ENCODE measurements at places on chromosomes 3 and 15.

GRCh38 chr3:169120928-169121327 lies 542.6 kb downstream of the MECOM start:
- H3K36me3 ChIP-seq, result no peaks in the 10 kb centered on the region
- peaks cover 3% of the 10 kb centered on the region for H3K27me3 ChIP-seq
- no peaks in the 10 kb centered on the region for H3K4me1 ChIP-seq
- DNase-seq, result no peak
- H3K4me3 ChIP-seq, result no peak overlapping the region

- no peak for DNase-seq
- no peak overlapping the region for H3K27ac ChIP-seq
- H3K4me1 ChIP-seq, result no peaks in the 10 kb centered on the region
- no peak overlapping the region for H3K4me3 ChIP-seq
Measured at GRCh38 chr3:40055361-40055760, 246.0 kb downstream of the MYRIP start.

GRCh38 chr3:45486136-45486535 lies 97.8 kb downstream of the LARS2 start:
- no peak for DNase-seq
- H3K4me3 ChIP-seq, result no peak overlapping the region
- H3K27me3 ChIP-seq, result no peaks in the 10 kb centered on the region
- peaks cover 38% of the 10 kb centered on the region for H3K36me3 ChIP-seq
- H3K4me1 ChIP-seq, result peaks cover under 1% of the 10 kb centered on the region
- H3K27ac ChIP-seq, result no peak overlapping the region

DNA sequence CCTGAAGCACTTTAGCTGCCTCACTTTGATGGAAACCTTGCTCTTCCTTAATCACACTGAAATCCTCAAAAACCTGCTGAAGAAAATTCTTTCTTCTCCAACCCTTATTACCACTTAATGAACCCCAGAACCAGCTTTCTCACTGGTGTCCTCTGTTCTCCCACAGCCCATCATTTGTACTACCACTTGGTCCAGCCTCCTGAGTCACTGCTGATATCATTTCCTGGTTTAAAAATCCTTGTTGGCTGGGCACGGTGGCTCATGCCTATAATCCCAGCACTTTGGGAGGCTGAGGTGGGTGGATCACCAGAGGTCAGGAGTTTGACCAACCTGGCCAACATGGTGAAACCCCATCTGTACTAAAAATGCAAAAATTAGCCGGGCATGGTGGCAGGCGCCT lies 418.6 kb upstream of the KCNMB2 start:
- H3K27ac ChIP-seq, result no peak overlapping the region
- peaks cover 3% of the 10 kb centered on the region for H3K36me3 ChIP-seq
- H3K4me3 ChIP-seq, result no peak overlapping the region

DNA sequence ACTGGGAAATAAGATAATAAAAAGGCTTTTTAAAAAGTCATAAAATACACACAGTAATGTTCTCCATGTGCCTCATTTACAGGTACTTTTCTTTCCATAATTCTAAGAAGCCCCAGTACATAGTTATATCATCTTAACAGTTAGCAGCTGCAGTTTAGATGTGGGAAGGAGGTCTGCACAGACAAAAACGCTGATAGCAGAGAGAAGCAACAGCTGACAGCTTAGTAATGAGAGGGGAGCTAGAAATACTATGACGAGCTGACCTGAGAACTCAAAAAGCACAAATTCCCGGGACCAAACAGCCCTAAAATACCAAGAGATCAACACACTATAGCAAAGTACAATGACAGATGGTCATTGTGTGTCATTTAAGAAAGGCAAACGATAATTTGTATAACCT lies 36.7 kb upstream of the ARHGEF3 start:
- peaks cover 6% of the 10 kb centered on the region for H3K36me3 ChIP-seq
- no peaks in the 10 kb centered on the region for H3K27me3 ChIP-seq
- no peak overlapping the region for H3K27ac ChIP-seq

GRCh38 chr3:112806903-112807302 lies 39.8 kb downstream of the CD200R1L start:
- H3K36me3 ChIP-seq, result peaks cover 2% of the 10 kb centered on the region
- H3K27ac ChIP-seq, result no peak overlapping the region
- H3K27me3 ChIP-seq, result no peaks in the 10 kb centered on the region

- H3K27ac ChIP-seq, result peak overlapping the region; percentile 36
- DNase-seq, result no peak
- H3K4me3 ChIP-seq, result no peak overlapping the region
- no peaks in the 10 kb centered on the region for H3K27me3 ChIP-seq
- H3K36me3 ChIP-seq, result peaks cover 11% of the 10 kb centered on the region
Measured at GRCh38 chr3:188689101-188689574, 482.6 kb upstream of the TPRG1 start.

DNA sequence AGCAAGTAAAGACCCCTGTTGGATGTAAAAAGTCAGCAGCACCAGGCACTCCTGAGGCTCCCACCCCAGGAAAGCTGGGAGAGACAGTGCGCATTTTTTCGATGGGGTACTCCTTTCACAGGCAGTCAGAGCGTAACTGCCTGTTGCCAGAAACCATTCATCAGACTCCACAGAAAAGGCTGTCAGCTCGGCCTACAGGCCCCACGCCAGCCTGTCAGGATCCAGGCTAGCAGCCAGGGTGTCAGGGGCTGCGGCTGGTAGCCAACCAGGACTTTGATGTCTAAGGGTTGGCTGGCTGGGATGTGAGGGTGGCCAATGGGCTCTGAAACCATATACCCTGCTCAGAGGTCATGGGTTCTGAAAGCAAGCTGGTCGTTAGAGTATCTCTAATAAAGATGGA lies 164.5 kb downstream of the WNT5A start:
- no peak overlapping the region for H3K27ac ChIP-seq
- H3K36me3 ChIP-seq, result no peaks in the 10 kb centered on the region
- no peak for DNase-seq
- H3K27me3 ChIP-seq, result no peaks in the 10 kb centered on the region
- H3K4me1 ChIP-seq, result no peaks in the 10 kb centered on the region

GRCh38 chr15:82803793-82804574 lies 1.9 kb downstream of the FSD2 start:
- no peak overlapping the region for H3K27ac ChIP-seq
- no peak overlapping the region for H3K4me3 ChIP-seq
- no peak for DNase-seq
- peaks cover 48% of the 10 kb centered on the region for H3K27me3 ChIP-seq
- no peaks in the 10 kb centered on the region for H3K36me3 ChIP-seq

DNA sequence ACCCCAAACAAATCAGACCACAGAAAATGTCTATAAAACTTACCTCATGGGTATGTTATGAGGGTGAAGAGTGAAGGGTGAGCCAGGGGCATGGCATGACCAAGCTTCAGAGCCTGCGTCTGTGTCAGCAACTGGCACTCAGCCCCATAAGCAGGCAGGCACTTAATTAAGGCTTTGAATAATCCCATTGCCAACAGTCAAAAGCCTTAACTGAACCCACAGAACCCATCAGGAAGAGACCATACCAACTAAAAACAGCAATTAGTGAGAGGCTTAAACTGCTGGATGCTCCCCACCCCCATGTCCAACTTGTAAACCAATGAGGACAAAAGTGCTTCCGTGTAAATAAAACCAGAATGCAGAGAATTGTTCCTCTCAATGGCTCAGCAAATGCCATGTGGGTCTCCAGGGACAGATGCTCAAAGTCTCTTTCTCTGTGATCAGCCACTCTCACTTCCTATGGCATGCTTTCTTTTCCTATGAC lies 126.0 kb downstream of the MYLK start:
- no peak for DNase-seq
- H3K4me1 ChIP-seq, result peaks cover 8% of the 10 kb centered on the region
- peaks cover 16% of the 10 kb centered on the region for H3K27me3 ChIP-seq
- no peak overlapping the region for H3K4me3 ChIP-seq
- no peaks in the 10 kb centered on the region for H3K36me3 ChIP-seq
- no peak overlapping the region for H3K27ac ChIP-seq

DNA sequence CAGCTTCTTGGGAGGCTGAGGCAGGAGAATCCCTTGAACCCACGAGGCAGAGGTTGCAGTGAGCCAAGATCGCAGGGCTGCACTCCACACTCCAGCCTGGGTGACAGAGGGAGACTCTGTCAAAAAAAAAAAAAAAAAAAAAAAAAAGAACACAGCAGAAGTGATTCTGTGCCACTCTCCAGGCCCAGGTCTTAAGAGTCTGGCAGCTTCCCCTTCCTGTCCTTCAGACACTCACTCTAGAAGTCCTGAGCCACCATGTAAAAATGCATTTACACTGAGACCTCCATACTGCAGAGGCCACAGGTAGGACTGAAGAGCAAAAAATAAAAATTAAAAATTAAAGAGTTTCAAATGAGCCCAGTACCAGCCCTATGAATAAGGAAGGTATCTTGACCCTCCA lies 11.8 kb upstream of the CDV3 start:
- no peaks in the 10 kb centered on the region for H3K4me1 ChIP-seq
- no peak overlapping the region for H3K27ac ChIP-seq
- no peak overlapping the region for H3K4me3 ChIP-seq
- no peaks in the 10 kb centered on the region for H3K36me3 ChIP-seq
- DNase-seq, result no peak

GRCh38 chr15:98772895-98773294 lies 124.6 kb downstream of the IGF1R start:
- no peak overlapping the region for H3K27ac ChIP-seq
- DNase-seq, result no peak
- H3K4me1 ChIP-seq, result peaks cover 24% of the 10 kb centered on the region
- peaks cover 2% of the 10 kb centered on the region for H3K27me3 ChIP-seq
- no peak overlapping the region for H3K4me3 ChIP-seq
- H3K36me3 ChIP-seq, result no peaks in the 10 kb centered on the region

DNA sequence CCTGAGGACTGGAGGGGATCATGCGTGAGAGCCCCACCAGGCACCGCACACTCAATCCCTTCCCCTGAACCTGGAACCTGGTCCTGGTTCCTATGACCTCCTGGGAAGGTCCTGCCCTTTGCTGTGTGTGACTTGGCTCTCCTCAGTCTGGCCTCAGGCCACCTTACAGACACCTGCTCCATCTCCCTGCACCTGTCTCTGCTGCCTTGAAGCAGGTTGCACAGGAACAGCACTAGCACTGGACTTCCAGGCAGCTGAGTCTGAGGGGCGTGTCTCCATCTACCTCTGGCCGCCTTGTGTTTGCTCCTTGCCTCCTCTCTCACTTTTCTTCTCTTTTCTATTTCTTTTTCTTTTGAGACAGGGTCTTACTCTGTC lies 15.4 kb downstream of the PSTPIP1 start:
- H3K36me3 ChIP-seq, result peaks cover 47% of the 10 kb centered on the region
- H3K27me3 ChIP-seq, result no peaks in the 10 kb centered on the region
- no peak for DNase-seq
- H3K4me3 ChIP-seq, result peak overlapping the region; percentile 20
- peaks cover 86% of the 10 kb centered on the region for H3K4me1 ChIP-seq

DNA sequence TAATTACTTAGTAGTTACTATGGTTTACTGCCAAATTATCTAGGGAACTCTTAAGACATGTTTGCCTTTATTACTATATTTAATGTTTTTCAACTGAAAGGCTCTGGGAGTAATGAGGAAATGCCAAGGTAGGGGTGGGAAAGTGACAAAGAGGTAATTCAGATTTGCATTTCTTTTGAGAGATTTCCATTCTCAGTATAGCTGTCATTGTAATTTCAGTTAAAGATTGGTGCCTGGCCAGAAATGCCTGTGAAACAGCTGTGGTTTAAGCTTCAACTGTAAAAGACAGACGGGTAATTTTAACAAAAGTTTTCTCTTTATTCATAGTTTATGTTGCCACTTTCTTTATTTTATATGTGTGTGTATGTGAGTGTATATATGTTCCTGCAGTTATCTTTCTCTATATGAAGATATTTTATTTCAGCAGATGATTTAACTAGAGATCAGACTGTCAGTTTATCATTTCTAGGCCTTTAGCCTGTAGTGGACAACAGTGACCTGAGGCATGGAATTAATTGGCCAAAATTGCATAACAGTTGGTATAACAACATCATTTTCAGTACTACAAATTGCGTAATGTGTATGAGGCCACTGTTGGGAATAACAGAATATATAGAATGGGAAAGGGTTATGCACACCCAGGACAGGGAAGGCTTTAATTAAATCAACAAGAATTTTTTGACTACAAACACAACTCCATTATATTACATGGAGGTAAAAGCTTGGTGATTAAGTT lies 119.0 kb downstream of the BBX start:
- H3K4me1 ChIP-seq, result no peaks in the 10 kb centered on the region
- H3K36me3 ChIP-seq, result peaks cover 3% of the 10 kb centered on the region
- H3K27ac ChIP-seq, result no peak overlapping the region
- H3K27me3 ChIP-seq, result no peaks in the 10 kb centered on the region

GRCh38 chr15:84819291-84819768 lies 2.2 kb downstream of the ALPK3 start:
- no peak for DNase-seq
- H3K4me3 ChIP-seq, result no peak overlapping the region
- no peaks in the 10 kb centered on the region for H3K36me3 ChIP-seq
- H3K4me1 ChIP-seq, result peaks cover 5% of the 10 kb centered on the region
- no peak overlapping the region for H3K27ac ChIP-seq

DNA sequence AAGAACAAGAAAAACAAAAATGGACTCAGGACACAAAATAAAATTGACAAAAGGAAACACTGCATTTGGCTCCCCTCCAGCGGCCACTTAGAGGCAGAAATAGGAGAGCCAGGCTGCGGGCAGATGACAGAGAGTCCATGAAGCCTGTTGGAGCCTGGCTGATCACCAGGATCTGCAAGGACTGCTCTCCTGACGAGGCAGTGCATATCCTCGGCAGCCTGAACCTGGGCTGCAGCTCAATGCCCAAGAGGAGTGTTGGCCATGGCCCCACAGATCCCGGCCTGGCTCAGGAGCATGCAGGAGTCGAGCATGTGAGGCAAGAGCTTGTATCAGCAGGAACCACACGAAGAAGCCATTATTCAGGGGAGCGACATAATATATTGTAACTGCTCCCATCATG lies 199.8 kb downstream of the STT3B start:
- no peak overlapping the region for H3K27ac ChIP-seq
- no peak overlapping the region for H3K4me3 ChIP-seq
- no peak for DNase-seq
- H3K36me3 ChIP-seq, result peaks cover 6% of the 10 kb centered on the region

DNA sequence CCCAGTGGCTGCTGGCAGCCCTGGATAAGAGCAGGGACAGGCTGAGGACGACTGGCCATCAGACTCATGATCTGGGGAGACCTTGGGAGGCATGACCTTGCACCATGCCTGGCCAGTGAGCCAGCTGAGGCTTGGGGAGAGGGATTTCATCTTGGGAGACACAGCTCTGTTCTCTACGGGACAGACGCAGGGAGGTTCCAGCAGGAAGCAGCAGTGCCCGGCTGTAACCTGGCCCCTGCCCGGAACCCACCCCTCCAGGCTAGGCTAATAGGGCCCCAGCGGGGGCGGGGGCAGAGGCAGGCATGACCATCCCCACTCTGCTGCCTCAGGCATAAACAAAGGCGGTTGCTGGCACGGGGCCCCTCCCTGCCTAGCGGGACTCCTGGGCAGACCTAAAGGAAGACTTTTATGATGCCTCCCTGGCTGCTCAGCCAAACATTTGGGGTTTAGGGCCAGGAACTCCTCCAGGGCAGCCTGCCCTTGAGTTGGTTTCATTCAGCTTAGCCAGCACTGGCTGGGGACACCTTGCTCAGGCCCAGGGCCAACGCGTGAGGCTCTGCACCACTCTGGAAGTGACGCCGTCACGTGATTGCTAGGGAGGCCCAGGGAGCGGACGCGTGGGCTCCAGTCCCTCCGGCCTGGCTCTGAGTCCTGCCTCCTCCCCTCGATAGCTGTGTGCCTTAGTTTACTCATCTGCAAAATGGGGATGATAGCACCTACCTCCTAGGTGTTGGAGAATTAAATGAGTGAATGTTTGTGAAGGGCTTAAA lies 27.6 kb downstream of the HDAC11 start:
- H3K27ac ChIP-seq, result no peak overlapping the region
- peaks cover 3% of the 10 kb centered on the region for H3K27me3 ChIP-seq
- H3K4me3 ChIP-seq, result no peak overlapping the region
- no peaks in the 10 kb centered on the region for H3K4me1 ChIP-seq
- H3K36me3 ChIP-seq, result no peaks in the 10 kb centered on the region
